ENCODE measurements at places on chromosomes 12 and 14.

DNA sequence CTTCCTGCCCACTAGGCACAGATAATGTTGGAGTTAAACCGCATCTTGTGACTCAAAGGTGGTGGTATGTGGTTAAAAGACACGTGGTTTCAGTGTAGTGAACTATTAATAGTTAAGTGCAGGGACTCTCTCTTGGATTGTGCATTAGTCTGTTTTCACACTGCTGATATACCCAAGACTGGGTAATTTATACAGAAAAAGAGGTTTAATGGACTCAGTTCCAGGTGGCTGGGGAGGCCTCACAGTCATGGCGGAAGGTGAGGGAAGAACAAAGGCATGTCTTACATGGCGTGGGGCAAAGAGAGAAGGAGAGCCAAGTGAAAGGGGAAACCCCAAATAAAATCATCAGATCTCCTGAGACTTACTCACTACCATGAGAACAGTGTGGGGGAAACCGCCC lies 362.3 kb downstream of the GLT1D1 start:
- no peak for DNase-seq

DNA sequence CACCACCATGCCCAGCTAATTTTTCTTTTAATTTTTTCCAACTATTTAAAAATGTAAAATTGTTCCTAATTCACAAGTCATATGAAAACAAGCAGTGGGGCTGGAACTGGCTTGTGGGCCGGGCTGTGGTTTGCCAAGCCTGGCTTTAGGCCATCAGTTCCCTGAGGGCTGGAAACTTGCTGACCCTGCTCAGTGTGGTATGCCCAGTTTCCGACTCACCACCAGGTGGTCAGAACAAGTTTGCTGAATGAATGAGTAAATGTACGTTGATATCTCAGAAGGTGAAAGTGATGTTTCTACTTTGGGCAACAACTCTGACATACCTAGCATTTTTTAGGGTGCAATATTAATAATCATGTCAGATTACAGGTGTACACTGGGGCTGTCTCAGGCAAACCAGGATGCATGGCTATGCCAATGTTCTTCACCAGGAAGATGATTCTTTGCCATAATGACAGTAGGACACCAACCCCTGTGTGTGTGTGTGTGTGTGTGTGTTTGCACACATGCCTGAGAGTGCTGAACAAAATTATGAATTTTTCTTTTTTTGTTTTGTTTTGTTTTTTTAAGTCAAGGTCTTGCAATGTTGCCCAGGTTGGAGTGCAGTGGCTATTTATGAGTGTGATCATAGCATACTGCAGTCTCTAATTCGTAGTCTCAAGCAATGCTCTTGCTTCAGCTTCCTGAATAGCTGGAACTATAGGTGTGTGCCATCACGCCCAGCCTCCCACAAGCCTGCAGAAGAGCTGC lies 106.1 kb downstream of the PTPN11 start:
- peak; percentile 4 for DNase-seq

GRCh38 chr14:55348766-55349453 lies 62.7 kb downstream of the ATG14 start:
- no peak for DNase-seq

DNA sequence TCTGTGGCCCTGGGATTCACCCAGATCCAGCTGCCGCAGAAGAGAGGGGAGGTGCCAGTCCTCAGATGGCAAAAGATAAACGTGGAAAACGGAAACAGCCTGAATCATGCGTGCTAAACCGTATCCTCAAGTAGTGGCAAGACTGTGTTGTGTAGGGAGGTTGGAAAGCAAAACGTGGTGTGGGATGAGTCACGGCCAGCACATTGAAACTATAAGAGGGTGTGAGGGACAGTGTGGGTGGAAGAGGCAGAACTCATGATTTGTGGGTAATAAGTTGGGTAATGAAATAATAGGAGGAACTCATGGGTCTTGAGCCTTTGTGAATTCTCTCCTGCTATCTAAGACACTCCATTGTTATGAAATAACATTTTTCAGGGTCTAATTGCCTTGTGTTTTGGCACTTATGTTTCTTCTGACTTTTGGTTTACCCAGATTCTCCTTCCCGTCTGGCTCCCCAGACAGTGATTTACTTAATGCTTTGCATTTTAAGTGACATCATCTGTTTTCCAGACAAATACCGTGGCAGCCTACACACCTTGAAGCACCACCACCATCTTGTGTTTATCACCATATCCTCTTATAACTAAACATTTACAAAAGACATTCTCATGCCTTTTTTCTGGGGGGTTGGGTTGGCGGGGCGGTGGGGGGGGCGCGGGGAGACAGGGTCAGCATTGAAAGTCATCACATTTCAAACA lies 62.3 kb upstream of the PTCSC3 start:
- DNase-seq, result peak; percentile 2

GRCh38 chr12:91078501-91078900 lies 20.7 kb upstream of the KERA start:
- DNase-seq, result no peak

DNA sequence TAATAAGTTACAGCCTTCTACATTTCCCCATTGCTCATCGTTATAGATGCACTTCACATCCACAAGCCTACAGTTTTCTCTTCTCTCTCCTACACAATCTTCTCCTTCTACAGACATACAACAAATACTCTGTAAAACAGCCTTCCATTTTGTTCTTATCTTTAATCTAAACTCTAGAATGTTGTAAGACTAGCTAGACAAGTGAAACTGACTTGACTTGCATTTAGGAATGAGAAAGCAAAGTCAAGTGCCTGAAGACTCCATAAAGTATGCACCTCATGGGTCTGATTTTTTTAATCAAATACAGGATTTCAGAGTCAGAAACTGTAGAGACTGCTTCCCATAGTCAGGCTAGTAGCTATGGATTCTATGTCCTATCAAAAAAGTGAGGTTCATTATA lies 190.3 kb downstream of the KLHL28 start:
- no peak for DNase-seq

GRCh38 chr14:64541261-64541971 lies 875 bp downstream of the HSPA2 start:
- DNase-seq, result peak; percentile 23

DNA sequence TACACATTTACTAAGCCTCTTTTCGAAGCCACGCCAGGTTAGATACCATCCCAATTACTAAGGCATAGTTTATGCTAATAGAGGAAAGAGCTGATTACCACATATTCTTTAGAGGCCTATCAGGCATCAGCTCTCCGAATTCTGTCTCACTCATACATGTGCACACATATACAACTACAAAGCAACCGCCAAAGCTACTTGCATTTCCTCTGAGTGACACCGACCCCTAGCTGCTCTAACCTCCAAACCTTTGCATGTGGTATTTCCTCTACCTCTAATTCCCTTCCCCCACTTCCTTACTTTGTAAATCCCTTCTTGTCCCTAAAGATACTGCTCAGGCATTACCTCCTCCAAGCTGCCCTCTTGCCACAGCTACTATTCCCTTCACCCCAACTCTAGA lies 107.2 kb downstream of the DUSP6 start:
- peak; percentile 40 for DNase-seq

DNA sequence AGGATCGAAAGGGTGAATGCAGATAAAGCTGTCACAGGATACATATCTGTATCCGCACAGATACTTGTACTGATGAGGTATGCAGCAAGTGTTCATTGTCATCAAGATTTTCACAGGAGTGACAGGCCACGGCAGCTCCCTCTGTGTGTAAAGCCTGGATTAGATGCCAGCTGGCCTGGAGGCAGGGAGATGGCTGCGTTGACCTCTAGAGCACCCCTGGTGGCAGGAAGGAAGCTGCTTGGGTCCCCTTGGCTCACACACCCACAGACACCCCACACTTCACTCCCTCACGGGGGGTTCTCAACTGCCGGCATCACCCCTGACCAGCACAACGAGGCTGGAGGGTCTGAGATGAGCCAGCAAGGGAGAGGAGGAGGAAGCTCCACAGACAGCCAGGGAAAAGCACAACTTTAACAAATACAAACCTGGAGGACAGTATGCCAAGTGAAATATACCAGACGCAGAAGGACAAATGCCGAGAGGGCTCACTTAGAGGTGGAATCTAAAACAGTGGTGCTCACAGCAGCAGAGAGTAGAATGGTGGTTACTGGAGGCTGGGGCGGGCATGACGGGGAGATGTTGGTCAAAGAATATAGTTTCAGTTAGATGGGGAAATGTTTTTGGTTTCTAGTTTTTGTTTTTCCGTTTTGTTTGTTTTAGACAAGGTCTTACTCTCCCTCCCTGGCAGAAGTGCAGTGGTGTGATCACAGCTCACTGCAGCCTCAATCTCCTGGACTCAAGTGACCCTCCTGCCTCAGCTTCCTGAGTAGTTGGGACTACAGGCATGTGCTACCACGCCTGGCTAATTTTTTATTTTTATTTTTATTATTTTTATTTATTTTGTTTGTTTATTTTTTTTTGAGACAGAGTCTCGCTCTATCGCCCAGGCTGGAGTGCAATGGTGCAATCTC lies 45.7 kb downstream of the TEAD4 start:
- DNase-seq, result no peak

GRCh38 chr14:24857277-24857676 lies 192.7 kb downstream of the STXBP6 start:
- DNase-seq, result no peak

DNA sequence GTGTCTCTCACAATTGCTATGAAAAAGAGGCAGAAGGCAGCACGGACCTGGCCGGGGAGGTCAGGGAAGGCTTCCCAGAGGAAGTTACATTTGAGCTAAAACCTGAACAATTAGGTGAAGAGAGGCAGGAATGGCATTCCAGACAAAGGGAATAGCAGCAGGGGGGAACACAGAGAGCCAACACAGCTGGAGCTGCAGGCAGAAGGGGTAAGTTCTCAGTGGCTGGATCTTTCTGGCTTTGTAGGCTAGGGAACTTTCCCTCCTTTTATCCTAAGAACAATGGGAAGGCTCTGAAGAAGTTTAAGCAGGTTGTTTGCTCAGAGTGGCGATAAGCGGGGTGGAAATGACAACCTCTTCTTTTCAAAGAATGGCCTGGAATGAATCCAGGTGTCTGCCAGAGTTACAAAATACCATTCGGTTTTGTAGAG lies 100.0 kb downstream of the PRIMA1 start:
- no peak for DNase-seq

DNA sequence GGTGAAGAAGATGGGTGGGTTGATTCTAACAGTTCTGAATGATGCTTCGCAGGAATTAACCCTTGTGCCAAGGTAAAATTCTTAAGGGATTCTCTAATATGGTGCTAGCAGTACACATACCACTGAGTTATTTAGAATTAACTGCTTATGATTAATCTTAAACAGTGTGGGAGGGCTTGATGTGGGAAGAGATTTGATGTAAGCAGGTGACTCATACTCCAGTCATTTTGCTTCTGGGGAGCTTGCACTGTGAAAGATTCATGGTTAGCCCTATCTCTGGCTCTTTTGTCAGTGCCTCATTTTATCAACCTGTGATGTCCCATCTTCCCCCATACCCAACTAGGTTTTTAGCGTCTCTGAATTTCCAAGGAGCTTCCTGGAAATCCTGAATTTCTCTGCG lies 83.8 kb downstream of the NRXN3 start:
- peak; percentile 87 for DNase-seq

- DNase-seq, result peak; percentile 84
Observed at GRCh38 chr12:104588047-104588920, 131.5 kb downstream of the CHST11 start.

DNA sequence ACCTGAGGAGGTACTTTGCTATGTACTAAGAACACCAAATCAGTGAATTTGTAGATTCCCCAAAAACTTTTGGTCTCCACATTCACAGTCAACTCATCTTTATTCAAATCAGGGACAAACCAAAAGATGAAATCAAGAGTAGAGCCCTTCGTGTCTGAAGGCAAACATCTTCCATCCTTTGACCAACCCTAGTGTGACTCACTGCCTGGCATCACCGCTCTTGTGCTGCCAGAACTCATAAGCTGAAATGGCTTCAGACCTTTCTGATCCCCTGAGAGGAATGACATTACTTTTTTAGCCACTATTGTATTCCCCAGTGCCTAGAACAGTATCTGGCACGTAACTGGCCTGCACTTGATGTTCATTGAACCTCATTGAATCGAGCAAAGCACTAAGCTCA lies 50.1 kb downstream of the GOLGA5 start:
- no peak for DNase-seq

- peak; percentile 18 for DNase-seq
Observed at GRCh38 chr12:65335981-65336380, 57.5 kb downstream of the MSRB3 start.

DNA sequence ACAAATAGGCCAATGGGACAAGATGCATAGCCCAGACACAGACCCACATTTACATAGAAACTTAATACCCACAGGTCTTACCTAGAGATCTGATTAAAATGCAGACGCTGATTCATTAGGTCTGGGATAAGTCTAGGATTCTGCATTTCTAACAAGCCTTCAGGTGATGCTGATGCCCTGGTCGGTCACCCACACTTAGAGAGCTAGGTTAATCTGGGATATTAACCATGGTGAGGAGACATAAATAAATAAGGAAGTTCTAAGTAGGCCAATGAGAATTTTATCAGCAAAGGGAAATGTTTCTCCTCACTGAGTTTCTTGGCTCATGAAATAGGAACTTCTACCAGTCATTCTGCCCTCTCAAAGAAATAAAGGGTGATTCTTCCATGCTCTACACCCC lies 120.1 kb downstream of the BMP4 start:
- DNase-seq, result no peak

GRCh38 chr14:81519200-81520011 lies 14.2 kb downstream of the SEL1L start:
- DNase-seq, result no peak

DNA sequence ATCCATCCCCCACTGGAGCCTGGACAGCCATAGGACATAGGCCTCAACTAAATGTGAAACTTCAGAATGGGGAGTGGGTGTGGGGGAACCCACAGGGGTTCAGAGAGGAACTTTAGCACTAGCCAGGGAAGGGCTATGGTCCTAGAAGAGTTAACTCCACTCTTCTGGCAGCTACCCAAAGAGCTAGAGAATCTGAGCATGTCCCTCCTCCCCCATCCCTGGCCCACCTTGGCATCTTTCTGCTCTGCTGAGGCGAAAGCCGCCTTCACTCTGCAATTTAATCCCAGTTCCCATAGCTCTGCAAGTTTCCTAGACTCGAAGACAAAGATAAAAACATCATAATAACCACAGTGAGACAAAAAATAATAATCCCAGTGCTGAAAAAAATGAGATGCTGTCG lies 214.7 kb upstream of the RTL1 start:
- no peak for DNase-seq

- no peak for DNase-seq
Observed at GRCh38 chr14:102234331-102235264, 70.4 kb downstream of the MOK start.

DNA sequence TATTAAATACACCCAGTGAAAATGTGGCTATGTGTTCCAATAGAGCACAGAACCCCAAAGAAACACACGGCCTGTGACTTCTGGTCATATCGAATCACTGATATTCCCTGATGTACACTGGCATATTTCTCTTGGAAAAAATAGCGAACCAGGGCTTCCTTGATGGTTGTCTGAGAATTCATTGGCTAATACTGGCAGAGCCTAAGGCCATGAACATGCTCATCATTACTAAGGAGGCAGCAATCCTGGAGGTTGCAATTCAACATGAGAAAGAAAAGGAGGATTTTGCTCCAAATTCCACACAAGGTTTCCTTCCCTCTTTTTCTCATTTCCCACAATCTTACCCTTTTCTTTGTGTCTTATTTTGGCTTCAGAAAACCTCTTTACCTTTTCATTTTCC lies 212.9 kb upstream of the HMGA2 start:
- DNase-seq, result no peak

- no peak for DNase-seq
Observed at GRCh38 chr12:30613119-30613830, 82.4 kb downstream of the IPO8 start.

GRCh38 chr14:68973639-68974038 lies 5.5 kb downstream of the ACTN1 start:
- DNase-seq, result no peak

- peak; percentile 58 for DNase-seq
Observed at GRCh38 chr14:79856381-79856780, 354.9 kb downstream of the DIO2 start.

Data from fibroblast of upper back skin (primary cell).